Thoracic aorta (tissue), 2 donors: ENCODE measurements at places on chromosomes 12 and 14.

GRCh38 chr14:22099942-22100763, 426.5 kb upstream of the OR4E1 start:
- DNase-seq: no peak

- no peak for DNase-seq
Measured at GRCh38 chr12:106265116-106265515, 17.3 kb upstream of the CKAP4 start.

GRCh38 chr14:94960285-94961001, 190.5 kb upstream of the GSC start:
- DNase-seq: no peak

GRCh38 chr12:54398995-54399793, 14.7 kb upstream of the ZNF385A start:
- DNase-seq: no peak

DNA sequence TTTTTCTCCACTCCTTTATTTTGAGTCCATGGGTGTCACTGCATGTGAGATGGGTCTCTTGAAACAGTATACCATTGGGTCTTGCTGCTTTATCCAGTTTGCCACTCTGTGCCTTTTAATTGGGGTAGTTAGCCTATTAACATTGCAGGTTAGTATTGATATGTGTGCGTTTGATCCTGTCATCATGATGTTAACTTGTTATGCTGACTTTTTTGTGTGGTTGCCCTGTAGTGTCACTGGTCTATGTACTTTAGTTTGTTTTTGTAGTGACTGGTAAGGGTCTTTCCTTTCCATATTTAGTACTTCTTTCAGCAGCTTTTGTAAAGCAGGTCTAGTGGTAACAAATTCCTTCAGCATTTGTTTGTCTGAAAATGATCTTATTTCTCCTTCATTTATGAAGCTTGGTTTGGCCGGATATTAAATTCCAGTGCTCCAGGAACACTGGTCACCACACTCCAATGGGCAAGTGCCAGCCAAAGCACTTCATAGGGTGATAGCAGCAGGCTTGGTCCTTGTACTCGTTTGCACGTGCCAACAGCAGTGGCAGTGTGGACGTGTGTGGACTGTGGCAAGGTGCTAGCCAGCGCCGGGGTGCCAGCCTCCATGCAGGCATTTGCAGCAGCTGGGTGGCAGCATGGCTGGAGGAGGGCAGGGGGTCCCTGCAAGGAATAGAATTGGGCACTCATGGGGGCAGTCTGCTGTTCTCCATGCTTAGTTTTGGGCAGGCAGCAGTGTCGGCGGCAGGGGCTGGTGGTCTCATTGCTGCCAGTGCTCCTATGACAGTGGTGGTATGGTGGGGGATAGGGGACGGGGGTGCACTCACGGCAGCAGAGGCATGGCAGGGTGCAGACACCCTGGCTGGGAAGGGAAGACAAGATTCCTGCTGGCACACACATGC, 53.5 kb downstream of the FRS2 start:
- DNase-seq: no peak

GRCh38 chr12:65313719-65314317, 35.3 kb downstream of the MSRB3 start:
- no peak for DNase-seq

GRCh38 chr12:47534695-47535094, 171.1 kb downstream of the RPAP3 start:
- DNase-seq: no peak

- no peak for DNase-seq
Measured at GRCh38 chr14:104800771-104801519, at the start of gene ZBTB42. ZBTB42 (plus strand) TSS chr14:104801101; CDS start chr14:104801198, 97 bp downstream.

GRCh38 chr14:90783344-90783743, 32.9 kb downstream of the TTC7B start:
- DNase-seq: no peak

GRCh38 chr14:95483309-95484165, 32.9 kb downstream of the SYNE3 start:
- peak; percentile 64 for DNase-seq

DNA sequence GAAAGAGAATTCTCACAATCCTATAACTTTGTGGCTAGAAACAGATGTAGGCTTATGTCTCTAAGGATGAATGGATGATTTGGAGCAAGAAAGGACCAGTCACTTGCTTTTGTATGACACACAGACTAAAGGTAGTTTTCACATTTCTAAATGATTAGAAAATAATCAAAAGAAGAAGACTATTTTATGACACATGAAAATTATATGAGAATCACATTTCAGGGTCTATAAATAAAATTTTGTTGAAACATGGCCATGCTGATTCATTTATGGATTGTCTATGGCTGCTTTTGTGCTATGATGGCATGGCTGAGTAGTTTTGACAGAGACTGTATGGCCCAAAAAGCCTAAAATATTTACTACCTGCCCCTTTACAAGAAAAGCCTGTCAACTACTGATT, 49.4 kb upstream of the FRMD6 start:
- no peak for DNase-seq

- DNase-seq: no peak
Measured at GRCh38 chr12:20175704-20176388, 192.5 kb upstream of the PDE3A start.

DNA sequence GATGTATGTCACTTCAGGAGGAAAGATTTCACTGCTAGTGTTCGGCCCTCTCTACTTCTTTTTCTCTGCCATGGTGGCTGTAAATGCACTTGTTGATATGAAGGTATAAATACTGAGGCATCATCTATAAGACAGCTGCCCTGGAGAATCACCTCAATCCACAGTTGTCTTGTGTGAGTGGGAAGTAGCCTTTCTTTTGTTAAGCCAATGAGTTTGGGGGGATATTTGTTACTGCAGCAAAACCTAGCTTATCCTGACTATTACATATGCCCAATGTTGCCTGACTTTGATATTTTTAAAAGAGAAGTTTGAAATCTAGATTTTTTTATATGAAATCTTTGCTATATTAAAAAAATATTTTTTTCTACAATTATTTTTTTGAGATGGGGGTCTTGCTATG, 3.3 kb upstream of the JDP2 start:
- no peak for DNase-seq

- no peak for DNase-seq
Measured at GRCh38 chr12:122182887-122183587, at the start of gene LRRC43. LRRC43 (plus strand) TSS chr12:122183123; CDS start chr12:122183145, 22 bp downstream.

DNA sequence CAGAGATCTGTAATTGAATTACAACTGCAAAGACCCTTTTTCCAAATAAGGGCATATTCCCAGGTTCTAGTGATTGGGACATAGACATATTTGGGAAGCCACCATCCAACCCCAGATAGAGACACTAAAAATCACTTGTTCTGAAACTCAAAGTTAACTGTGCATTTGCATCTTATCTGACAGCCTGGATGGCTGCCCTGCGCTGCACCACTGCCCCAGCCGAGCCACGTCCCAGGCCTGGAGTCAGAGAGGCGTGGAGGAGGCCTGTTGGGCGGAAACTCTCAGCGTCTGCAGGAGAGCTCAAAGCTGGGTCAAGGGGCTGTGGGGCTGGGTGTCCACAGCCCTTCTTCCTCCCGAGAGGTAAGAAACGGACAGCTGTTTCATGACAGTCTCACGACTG, 124.4 kb downstream of the RIMBP2 start:
- DNase-seq: no peak

DNA sequence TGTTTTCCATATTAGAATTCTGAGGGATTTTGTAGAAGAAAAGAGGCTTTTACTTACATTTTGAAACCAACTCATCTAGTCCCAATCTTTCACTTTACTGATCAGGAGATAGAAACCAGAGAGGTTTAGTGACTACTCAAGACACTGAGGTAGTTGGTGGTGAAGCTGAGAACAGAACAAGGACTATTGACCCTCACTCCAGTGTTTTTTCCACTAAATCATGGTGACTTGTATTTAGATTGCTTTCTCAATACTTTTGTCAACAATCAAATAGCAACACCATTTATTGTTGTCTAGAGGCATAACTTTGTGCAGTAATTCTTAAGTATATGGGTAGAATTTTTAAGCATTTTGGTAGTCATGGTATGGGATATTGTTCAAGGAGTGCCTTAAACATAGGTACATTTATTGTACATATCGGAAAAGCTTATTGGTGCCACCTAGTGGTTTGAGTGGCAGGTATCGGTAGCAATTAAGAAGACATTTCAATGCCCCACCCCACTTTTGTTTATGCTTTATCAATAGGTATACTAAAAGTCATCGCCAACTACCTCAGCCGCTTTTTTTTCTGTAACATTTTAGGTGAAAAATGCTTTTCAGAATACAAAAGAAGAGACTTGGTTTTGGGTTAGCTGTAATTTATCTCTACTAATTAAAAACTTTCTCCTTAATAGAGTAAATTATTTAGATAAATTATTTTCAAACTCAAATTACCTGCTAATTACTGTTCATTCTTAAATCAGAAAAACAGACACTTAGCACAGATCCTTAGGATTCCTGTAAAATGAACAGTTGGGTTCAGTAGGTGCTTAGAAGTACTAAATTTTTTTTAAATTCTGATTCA, 47.3 kb upstream of the PAWR start:
- no peak for DNase-seq

GRCh38 chr12:132700212-132700822, 10.3 kb upstream of the PGAM5 start:
- no peak for DNase-seq

GRCh38 chr12:115891556-115892164, 385.8 kb downstream of the MED13L start:
- no peak for DNase-seq

DNA sequence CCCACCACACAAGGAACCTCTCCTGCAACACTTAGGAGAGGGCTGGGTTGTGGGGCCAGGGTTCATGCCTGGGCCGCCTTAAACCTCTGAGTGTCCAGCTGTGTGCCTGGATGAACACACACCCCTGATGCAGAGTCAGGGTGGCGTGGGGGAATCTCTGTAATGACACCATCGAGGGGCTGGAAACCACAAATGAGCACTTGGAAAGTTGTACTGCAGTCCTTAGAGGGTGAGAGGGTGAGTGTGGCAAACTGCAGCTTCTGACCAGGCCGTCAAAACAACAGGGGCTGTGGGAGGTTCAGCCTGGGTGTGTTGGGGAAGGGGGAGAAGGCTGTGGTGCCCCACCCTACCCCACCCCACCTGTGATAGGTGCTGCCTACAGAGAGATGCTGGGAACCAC, 12.4 kb upstream of the KRT5 start:
- DNase-seq: no peak

GRCh38 chr14:75675265-75675960, 14.4 kb downstream of the TTLL5 start:
- DNase-seq: no peak

DNA sequence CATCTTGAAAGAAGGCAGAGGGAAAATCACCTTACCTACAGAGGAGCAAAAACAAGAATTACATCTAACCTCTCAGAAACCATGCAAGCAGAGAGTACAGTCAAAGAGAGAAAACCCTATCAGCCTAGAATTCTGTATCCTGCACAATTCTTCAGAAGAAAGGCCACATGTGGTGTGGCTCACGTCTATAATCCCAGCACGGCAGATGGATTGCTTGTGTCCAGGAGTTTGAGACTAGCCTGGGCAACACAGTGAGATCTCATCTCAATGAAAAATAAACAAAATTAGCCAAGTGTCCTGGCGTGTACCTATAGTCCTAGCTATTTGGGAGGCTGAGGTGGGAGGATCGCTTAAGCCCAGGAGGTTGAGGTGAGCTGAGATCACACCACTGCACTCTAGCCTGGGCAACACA, 48.2 kb downstream of the ATF7 start:
- DNase-seq: no peak

DNA sequence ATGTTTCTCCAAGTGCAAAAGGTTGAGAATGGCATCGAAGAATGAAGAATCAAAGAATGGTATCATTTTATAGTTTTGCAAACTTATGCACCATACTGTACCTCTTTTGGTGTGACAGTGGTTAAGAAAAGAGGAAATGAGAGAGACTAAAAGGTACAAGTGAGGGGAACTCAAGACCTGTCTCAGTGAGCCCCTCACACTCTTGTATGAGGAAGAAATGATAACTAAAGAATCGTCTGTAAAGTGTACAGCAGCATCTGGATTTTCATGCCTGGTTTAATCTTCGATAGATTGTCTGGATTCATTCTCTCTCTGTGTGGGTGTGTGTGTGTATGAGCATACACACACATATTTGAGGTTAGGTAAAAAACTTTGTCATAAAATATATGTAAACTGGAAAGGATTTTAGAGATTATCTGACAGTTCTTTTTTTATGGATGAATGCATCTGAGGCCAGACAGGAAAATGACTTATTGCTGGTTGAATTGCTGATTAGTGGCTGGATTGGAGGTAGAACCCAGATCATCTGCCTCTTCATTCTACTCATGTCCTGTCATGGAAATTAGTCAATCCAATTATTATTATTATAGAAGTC, 16.0 kb upstream of the SLC38A2 start:
- no peak for DNase-seq

DNA sequence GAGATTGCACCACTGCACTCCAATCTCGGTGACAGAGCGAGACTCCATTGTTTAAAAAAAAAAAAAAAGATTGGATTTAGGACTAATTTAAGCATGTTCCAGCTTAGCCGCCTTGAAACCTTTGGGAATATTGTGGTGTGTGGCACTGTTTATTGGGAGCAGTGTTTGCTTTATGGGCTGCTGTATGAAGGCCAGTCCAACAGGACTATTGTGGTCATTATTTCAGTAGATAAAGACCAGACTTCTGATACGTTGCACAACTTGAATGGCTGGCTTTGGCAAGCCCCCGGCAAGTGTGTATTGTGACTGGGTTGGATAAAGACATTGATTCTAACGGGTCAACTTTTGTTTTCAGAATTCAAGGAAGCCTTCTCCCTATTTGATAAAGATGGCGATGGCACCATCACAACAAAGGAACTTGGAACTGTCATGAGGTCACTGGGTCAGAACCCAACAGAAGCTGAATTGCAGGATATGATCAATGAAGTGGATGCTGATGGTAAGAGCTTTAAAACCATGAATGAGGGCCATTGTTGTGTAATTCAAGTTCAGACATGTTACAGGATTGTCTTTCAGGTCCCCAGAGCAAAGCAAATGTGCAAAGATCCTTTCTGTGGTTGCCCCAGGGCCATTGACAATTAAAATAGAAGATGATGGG, 4.2 kb downstream of the CALM1 start:
- no peak for DNase-seq

- DNase-seq: no peak
Measured at GRCh38 chr12:105783983-105784947, 354.5 kb downstream of the NUAK1 start.

DNA sequence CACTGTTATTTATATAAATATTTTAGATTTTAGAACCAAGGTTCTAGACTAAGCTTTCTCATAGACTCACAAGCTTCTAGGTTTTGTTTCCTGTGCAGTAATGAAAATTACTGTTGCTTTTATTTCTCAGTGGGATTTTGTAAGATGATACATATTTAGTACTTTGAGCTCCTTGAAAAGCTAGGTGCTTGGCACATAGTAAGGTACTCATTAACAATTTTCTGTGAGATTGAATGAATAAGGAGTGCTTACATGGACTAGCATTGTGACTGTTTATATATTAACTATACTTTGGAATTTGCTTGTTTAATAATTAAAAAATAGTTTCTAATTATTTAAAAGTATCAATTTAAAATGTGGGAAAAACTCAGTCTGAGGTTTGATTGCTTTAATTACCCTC, 85.7 kb downstream of the MIA2 start:
- no peak for DNase-seq

DNA sequence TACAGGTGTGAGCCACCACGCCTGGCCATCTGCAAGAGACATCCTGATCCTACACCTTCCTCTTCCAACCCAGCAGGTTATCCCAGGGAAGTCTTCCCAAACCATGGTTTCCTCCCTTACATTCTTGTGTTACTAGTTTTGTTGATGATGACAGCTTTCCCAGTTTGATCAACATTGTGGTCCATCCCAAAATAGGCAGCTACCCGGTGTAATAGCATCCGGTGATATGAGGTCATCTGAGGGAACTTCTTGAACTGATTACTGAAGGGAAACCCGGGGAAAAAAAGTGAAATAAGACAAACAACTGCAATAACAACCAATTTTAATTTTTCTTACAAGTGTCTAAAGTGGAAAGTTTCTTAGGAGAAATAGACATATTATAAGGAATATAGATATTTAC, 45.3 kb upstream of the STAC3 start:
- DNase-seq: no peak
